Hematopoietic multipotent progenitor cell treated with erythropoietin and hydrocortisone succinate and interleukin-3 and kit ligand, for 6 days (in vitro differentiated cells): ENCODE measurements at places on chromosomes 3 and 15.
A peak's percentile ranks its signal among the peaks of the same experiment; 100 is the strongest.

GRCh38 chr3:26264708-26265107 is 357.9 kb upstream of the LRRC3B start:
- no peak for DNase-seq

DNA sequence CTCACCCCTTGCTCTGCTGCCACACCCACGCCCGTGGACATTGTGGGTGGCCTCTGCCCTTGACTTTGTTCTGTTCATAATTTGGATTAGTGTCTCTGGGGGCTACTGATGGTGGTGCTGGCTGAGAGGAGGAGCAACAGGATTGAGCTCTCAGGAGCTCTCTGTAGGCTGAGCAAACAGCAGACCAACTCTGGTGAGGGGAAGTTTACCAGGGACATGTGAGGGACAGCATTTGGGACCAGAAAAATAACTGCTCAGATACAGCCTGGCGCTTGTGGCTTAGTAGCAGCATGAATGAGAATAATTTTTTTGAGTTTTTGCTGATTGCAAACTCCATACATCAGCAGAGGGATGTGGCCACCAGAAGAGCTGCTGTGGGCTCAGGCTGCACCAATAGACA is 14.8 kb downstream of the PPCDC start:
- DNase-seq, result peak; percentile 15

GRCh38 chr3:115165701-115166100 is 18.6 kb upstream of the ZBTB20 start:
- DNase-seq, result no peak

DNA sequence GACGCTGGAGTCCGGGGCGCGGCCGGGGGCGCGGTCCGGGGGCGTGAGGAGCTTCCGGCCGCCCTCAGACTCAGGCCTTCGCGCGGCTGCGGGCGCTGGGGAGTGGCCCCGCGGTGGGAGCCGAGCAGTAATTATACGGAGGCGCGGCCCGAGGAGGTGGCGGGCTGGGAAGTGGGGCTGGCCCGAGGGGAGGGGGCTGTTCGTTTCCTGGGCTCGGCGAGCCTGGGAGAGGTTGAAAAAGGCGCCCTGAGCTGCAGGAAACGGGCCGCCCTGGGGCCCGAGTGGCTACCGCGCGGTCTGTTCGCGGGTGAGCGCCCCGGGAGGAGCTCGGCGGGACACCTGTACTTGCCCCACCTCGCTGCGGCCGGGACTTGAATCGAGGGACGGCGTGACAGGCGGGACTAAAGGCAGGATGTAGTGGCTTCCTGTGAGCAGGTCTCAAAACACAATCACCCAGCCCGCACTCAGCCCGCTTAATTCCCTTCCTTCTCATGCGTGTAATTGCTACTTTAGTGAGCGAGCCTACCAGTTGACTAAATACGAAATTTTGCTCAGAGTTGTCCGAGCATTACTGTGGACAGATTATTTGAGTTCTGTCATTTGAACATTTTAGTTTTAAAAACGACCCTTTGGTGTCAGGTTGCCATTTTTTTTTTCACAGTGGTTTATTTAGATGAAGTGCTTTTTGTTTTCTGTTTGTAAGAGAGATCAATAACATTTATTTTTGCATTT is 860 bp downstream of the RASA2 start:
- peak; percentile 84 for DNase-seq

DNA sequence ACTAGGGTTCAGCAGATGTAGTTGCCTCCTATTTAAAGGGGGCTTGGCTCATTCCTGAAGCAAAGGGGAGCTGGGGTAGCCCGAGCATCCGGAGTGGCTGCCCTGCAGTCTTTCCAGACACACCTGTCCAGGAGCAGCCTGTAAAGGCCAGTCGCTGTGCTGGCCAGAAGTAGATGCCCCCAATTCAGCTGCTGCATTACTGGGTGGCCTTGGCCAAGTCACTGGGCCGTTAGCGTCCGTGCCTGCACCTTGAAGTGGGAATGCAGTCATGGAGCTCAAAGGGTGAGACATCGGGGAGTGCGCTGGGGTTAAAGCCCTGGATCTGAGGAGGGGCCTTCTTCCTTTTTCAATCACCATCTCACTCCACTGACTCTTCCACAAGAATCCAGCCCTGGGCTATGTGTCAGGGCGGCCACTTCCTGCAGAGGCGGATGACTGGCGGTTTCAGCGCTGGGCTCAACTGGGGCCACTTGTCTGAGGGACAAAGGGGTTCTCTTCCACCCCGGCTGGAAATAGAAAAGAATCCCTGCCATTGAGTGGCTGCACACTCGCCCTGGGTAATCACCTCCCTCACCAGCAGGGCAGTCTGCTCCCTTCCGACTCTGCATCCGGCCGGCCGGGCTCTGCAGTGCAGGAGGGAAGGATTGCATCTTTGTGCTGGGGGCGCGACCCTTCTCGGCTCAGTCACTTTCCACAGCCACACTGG is 11.8 kb downstream of the ALDH1A3 start:
- DNase-seq, result no peak
